ENCODE measurements at places on chromosomes 13 and 19. TPM values are rescaled to one million over a fixed set of nuclear protein-coding genes. Genes with fewer than 3 reads are reported as not detected.
A peak's percentile ranks its signal among the peaks of the same experiment; 100 is the strongest.

DNA sequence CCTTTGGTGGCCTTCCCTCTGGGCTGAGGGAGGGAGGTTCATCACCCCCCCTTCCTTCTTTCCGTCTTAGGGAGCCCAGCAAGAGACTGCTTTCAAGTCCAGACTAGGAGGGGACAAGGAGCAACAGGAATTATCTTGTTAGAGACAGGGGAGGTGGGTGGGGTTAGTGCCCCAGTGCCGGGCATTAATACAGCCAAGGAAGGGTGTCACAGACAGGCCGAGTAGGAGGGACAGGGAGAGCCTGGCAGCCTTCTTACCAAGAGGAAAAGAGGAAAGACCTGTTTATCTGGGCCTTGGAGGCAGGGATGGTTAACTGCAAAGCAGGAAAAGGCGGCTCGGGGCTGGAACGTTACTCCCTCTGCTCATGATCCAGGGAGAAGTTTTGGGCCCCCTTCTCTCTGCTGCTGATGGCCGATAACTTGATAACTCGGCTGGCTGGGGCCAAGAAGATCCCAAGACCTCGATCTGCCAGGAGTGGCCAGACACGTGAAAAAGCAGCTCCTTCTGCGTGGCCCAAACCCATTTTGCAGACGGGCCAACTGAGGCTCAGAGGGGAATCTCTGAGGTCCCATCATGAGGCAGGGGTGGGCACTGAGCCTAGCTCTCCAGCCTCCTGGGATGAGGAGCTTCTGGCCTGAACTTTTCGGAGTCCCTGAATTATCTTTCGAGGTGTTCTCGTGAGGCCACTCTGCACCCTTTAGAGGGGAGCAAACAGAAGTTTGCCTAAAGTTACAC lies 79.3 kb downstream of the PTPRS start:
- H3K4me1 ChIP-seq = no peaks in the 10 kb centered on the region
- no peaks in the 10 kb centered on the region for H3K27me3 ChIP-seq
- no peak overlapping the region for H3K27ac ChIP-seq
- H3K4me3 ChIP-seq = no peak overlapping the region
- DNase-seq = no peak

Gene PSG3
- total RNA-seq = not detected

GRCh38 chr13:108993346-108993745 lies 363.9 kb downstream of the MYO16 start:
- H3K4me3 ChIP-seq = no peak overlapping the region
- H3K27ac ChIP-seq = no peak overlapping the region
- no peaks in the 10 kb centered on the region for H3K27me3 ChIP-seq

- H3K4me3 ChIP-seq = no peak overlapping the region
- DNase-seq = no peak
- no peak overlapping the region for H3K27ac ChIP-seq
- no peaks in the 10 kb centered on the region for H3K27me3 ChIP-seq
- no peaks in the 10 kb centered on the region for H3K36me3 ChIP-seq
Measured at GRCh38 chr13:98039964-98040363, 86.5 kb downstream of the IPO5 start.

DNA sequence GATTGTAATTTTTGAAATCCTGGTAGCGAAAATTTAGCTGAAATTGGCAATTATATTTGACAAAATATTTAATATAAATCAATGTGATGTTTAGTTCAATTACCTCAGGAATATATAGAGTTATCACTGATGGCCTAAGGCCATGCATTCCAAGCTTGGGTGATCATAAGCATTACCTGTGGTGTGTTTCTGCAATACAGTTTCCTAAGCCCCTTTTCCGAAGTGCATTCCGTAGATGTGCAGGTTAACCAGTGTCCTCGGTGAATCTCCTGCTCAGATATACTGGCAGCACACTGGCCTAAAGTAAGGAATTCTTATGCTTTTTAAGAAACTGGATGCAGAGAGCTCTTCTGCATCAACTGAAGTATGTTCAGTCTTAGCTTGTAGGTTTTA lies 35.0 kb downstream of the ITGBL1 start:
- H3K27me3 ChIP-seq = no peaks in the 10 kb centered on the region
- no peaks in the 10 kb centered on the region for H3K4me1 ChIP-seq
- no peak overlapping the region for H3K27ac ChIP-seq
- DNase-seq = no peak

- H3K36me3 ChIP-seq = no peaks in the 10 kb centered on the region
- peak; percentile 74 for DNase-seq
- H3K27me3 ChIP-seq = no peaks in the 10 kb centered on the region
Measured at GRCh38 chr19:19487950-19488874, 27.1 kb downstream of the TSSK6 start.

DNA sequence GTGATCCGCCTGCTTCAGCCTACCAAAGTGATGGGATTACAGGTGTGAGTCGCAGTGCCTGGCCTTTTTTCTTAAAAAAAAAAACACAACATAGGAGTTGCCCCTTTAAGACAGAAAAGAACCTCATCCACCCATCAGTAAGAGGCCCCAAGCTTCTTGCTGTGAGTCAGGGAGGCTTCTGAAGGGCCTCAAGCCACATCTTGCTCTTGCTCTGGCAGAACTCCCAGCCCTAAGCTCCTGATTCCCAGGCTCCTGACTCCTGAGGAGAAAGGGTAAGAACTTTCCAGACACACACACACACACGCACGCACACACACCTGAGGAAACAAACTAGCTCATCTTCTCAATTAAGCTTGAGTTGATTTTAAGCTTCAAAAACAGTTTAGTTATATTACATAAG lies 6.9 kb downstream of the ETFB start:
- H3K4me1 ChIP-seq = no peaks in the 10 kb centered on the region
- no peaks in the 10 kb centered on the region for H3K36me3 ChIP-seq
- DNase-seq = no peak

- no peaks in the 10 kb centered on the region for H3K27me3 ChIP-seq
- H3K27ac ChIP-seq = no peak overlapping the region
- DNase-seq = no peak
- no peak overlapping the region for H3K4me3 ChIP-seq
Measured at GRCh38 chr13:76210262-76210661, 574.1 kb downstream of the LMO7 start.

DNA sequence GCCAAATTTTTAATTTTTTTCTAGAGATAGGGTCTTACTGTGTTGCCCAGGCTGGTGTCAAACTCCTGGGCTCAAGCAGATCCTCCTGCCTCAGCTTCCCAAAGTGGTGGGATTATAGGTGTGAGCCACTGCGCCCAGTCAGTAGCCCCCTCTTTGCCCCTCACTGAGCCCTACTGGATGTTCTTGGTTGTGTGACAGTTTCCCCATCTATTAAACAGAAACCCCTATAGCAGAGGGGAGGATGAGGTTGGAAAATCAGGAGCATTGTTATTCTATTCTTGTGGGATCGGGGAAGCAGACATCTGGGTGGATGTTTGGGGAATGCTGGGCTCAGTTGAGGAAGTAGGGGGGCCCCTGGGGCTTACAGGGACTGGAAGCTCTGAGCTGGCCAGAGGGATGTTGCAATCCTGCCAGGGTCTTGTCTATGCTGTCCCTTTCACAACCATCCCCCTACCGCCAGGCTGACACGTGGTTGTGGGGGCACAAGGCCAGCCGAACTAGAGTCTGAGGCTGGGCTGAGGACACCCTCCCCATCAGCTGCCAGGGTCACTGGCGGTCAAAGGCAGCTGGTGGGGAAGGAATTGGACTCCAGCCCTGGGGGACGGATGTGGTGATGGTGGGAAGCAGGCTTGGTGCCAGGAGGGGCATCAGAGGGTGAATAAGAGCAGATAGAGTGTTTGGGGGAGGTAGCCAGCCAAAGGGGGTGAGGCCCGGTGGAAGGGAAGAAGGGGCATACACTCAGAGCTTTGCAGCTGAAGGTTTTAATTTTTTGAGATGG lies 10.9 kb downstream of the APOC1 start:
- no peak overlapping the region for H3K4me3 ChIP-seq
- no peaks in the 10 kb centered on the region for H3K36me3 ChIP-seq

Gene FGF21
- not detected for total RNA-seq

Gene IL11
- 0.11 TPM for total RNA-seq

GRCh38 chr19:45995715-45996385 lies 583 bp downstream of the CCDC61 start:
- no peak overlapping the region for H3K27ac ChIP-seq
- H3K4me3 ChIP-seq = peak overlapping the region; percentile 77
- H3K36me3 ChIP-seq = no peaks in the 10 kb centered on the region
- DNase-seq = no peak
- no peaks in the 10 kb centered on the region for H3K27me3 ChIP-seq

Gene AMER2
- total RNA-seq = not detected

- H3K4me1 ChIP-seq = peaks cover 2% of the 10 kb centered on the region
- DNase-seq = no peak
- H3K4me3 ChIP-seq = no peak overlapping the region
- no peaks in the 10 kb centered on the region for H3K27me3 ChIP-seq
Measured at GRCh38 chr13:32737111-32737571, 150.9 kb downstream of the PDS5B start.

DNA sequence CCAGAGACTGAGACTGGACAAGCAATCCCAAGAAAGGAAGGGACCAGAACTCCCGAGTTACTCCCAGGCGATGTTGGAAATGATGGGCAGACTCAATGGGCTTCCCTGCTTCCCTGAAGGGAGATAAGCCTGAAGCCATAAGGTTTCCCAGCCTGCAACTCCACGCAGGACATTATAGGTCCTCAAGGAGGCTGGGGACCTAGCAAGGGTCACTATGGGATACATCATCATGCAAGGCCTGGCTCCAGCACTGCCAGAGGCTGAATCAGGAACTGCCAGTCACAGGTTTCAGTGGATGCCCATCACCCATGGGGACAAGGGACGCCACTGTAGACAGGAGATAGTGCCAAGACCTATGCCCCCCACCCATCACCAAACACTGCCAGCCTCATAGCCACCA lies 338.7 kb downstream of the IRS2 start:
- no peaks in the 10 kb centered on the region for H3K4me1 ChIP-seq
- H3K27me3 ChIP-seq = no peaks in the 10 kb centered on the region
- no peak overlapping the region for H3K4me3 ChIP-seq
- no peaks in the 10 kb centered on the region for H3K36me3 ChIP-seq

GRCh38 chr13:73368608-73369007 lies 309.8 kb downstream of the KLF5 start:
- DNase-seq = no peak
- H3K4me3 ChIP-seq = no peak overlapping the region
- no peaks in the 10 kb centered on the region for H3K27me3 ChIP-seq
- no peaks in the 10 kb centered on the region for H3K4me1 ChIP-seq

- DNase-seq = no peak
- no peaks in the 10 kb centered on the region for H3K36me3 ChIP-seq
- H3K4me3 ChIP-seq = no peak overlapping the region
- H3K4me1 ChIP-seq = peaks cover 5% of the 10 kb centered on the region
- H3K27me3 ChIP-seq = no peaks in the 10 kb centered on the region
Measured at GRCh38 chr13:39776439-39776838, 121.0 kb downstream of the COG6 start.

DNA sequence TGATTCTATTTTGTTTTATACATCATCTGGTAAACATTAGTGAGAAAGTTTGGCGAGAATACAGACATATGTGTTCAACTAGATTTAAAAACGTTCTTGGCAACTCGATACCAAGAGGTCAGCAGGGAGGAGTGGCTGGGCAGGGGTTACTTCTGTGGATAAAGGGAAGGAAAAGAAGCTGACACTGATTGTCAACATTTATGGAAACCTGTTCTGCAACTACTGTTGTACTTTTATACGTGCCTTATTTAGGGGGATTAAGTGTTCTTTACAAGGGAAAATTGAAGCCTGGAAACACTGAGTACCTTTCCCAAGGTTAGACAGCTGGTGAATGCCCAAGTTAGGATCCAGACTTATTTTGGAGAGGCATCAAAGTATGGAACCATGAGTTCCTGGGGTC lies 65.0 kb downstream of the MTUS2 start:
- no peaks in the 10 kb centered on the region for H3K4me1 ChIP-seq
- H3K4me3 ChIP-seq = no peak overlapping the region
- no peaks in the 10 kb centered on the region for H3K27me3 ChIP-seq
- H3K27ac ChIP-seq = no peak overlapping the region

GRCh38 chr13:50365408-50366391 lies 350.5 kb downstream of the KCNRG start:
- H3K27me3 ChIP-seq = no peaks in the 10 kb centered on the region
- H3K36me3 ChIP-seq = no peaks in the 10 kb centered on the region
- no peak overlapping the region for H3K27ac ChIP-seq
- no peaks in the 10 kb centered on the region for H3K4me1 ChIP-seq
- no peak overlapping the region for H3K4me3 ChIP-seq

GRCh38 chr19:13751436-13751835 lies 12.9 kb upstream of the MRI1 start:
- H3K36me3 ChIP-seq = no peaks in the 10 kb centered on the region
- H3K27me3 ChIP-seq = no peaks in the 10 kb centered on the region

DNA sequence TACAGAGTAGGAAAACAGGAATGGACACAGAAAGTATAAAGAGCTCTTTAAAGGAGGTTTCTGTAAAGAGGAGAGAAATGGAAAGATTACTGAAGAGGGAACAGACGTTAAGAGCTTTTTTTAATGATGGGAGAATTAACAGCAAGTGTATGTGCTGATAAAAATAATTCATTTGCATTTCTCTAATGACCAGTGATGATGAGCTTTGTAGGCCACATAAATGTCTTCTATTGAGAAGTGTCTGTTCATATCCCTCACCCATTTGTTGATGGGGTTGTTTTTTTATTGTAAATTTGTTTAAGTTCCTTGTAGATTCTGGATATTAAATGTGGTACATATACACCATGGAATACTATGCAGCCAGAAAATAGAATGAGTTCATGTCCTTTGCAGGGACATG lies 40.0 kb downstream of the MYO16 start:
- no peaks in the 10 kb centered on the region for H3K27me3 ChIP-seq
- H3K4me3 ChIP-seq = no peak overlapping the region
- DNase-seq = no peak
- no peaks in the 10 kb centered on the region for H3K36me3 ChIP-seq
- no peak overlapping the region for H3K27ac ChIP-seq
- H3K4me1 ChIP-seq = no peaks in the 10 kb centered on the region

- peak; percentile 56 for DNase-seq
- H3K36me3 ChIP-seq = no peaks in the 10 kb centered on the region
- peaks cover 9% of the 10 kb centered on the region for H3K4me1 ChIP-seq
- no peak overlapping the region for H3K4me3 ChIP-seq
- H3K27me3 ChIP-seq = no peaks in the 10 kb centered on the region
Measured at GRCh38 chr19:49912965-49913685, 15.9 kb upstream of the ATF5 start.

Gene ZNF98
- 5.3 TPM for total RNA-seq

Measured in ovary (tissue), 10 donors.